T1000 (cell line): ENCODE measurements at places on chromosomes 7 and 10.

GRCh38 chr7:74019149-74019548, 8.8 kb upstream of the ELN start:
- DNase-seq, result no peak

GRCh38 chr7:27579565-27579964, 83.1 kb downstream of the HIBADH start:
- DNase-seq, result no peak

DNA sequence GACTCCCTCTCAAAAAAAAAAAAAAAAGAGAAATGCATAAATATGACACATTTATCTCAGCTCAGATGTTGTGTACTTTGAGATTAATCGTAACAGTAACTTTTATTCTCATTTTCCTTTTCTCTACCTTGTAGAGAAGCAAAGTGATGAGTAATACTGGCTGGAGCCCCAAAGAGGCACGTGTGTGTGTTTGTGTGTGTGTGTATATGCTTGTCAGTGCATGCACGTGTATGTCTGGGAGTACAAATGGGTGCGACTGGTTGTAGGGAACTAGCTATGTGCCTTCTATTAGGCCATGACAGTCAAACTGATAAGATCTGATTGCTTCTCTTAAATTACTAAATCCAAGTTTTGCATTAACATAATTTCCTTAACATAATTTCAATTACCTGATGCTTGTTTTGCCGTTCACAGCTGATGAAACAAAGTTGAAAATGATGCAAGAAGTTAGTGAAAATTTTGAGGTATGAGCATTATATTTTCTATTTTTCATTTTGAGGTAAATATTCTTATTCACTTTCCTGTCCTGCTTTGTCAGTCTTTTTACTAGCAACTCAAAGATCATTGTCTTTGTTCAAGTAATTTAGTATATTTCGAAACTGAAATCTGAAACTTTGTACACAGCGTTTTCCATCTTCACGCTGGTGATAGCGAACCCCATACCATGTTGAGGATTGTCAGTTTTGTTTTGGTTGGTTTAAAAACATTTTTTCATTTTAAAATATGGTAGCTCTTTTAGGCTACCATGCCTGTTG, 3.4 kb downstream of the TRRAP start:
- no peak for DNase-seq

DNA sequence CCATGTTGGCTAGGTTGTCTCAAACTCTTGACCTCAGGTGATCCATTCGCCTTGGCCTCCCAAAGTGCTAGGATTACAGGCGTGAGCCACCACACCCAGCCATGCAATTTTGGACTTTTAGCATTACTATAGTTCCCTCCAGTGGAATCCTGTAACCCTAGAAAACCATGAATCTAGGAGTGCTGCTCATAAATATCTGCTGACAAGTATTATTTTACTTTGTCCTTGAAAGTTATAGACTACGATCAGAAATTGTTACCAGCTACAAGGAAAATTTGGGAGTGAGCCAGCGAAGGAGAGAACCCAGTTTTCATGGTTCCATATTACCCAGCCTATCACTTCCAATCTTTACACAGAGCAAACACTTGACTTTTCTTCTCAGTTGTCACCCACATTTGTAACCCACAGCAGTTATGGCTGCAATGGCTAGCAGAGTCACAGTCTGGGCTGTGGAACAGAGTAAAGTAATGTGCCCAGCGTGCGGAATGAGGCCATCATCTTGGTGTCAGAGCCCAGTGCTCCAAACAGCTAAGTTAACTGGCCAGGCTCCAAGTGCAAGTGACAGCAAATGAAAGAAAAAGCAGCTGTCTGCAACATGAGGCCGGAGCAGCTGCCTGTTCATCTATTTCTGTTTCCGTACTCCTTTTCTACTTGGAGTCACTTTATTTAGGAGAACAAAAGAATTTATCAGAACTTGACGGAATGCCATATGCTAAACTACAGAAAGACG, 29.9 kb downstream of the ZC3HC1 start:
- DNase-seq, result no peak

DNA sequence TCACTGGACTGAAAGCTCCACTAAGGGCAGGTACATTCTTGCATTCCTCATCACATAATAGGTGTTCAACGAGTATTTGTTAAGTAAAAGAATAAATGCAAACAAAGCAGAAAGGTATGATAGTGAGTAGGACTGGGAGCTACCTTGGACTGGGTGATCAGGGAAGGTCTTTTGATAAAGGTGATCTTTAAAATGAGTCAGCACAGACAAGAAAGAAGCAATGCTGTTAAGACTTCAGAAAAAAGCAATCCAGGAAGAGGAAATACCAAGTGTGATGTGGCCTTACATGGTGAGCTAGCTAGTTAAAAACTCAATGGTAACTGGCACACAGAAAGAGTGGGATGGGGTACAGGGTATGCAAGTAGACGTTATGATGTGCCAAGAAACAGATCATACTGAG, 40.1 kb downstream of the TSPAN12 start:
- DNase-seq, result no peak
